ENCODE measurements at places on chromosomes 4 and X. TPM values are rescaled to one million over a fixed set of nuclear protein-coding genes. Genes with fewer than 3 reads are reported as not detected.

Gene EDA2R
- total RNA-seq, result 9.7 TPM

Gene CHIC1
- 16.6 TPM for total RNA-seq

Gene NPFFR2
- total RNA-seq, result not detected

Gene SLIT2
- 16.8 TPM for total RNA-seq

Gene EDNRA
- 0.31 TPM for total RNA-seq

Gene GSPT2
- 7.3 TPM for total RNA-seq

Gene PPP1R2C
- not detected for total RNA-seq

Gene IL1RAPL2
- total RNA-seq, result not detected

Gene OPRPN
- total RNA-seq, result not detected

Gene RPL10
- 4,739 TPM for total RNA-seq

Gene SMAD1
- 23.5 TPM for total RNA-seq

Gene TCP11X2
- not detected for total RNA-seq

Gene QRFPR
- total RNA-seq, result not detected

Gene FATE1
- total RNA-seq, result not detected

Gene AMBN
- total RNA-seq, result 0.17 TPM

Gene SH3RF1
- total RNA-seq, result 11.0 TPM

Gene FRMPD4
- 0.48 TPM for total RNA-seq

Gene TMA16
- 72.0 TPM for total RNA-seq

Gene BMP15
- total RNA-seq, result not detected

Gene SLITRK2
- not detected for total RNA-seq

Gene NLGN3
- 0.22 TPM for total RNA-seq

Gene PNMA5
- not detected for total RNA-seq

Gene MAGEC3
- total RNA-seq, result not detected

Gene RENBP
- total RNA-seq, result 0.62 TPM

Gene TBC1D8B
- total RNA-seq, result not detected

Gene ASB12
- total RNA-seq, result not detected

Gene UGT2B17
- total RNA-seq, result not detected

Gene MAGEB2
- total RNA-seq, result not detected

Gene NAAA
- 27.7 TPM for total RNA-seq

Gene CNKSR2
- total RNA-seq, result not detected

Gene PAGE4
- not detected for total RNA-seq

Gene PABPC1L2B
- not detected for total RNA-seq

Gene SLC25A53
- 0.84 TPM for total RNA-seq

Gene TLL1
- total RNA-seq, result 0.02 TPM

Gene CENPI
- 22.2 TPM for total RNA-seq

Gene OCIAD1
- total RNA-seq, result 183 TPM

Gene MXRA5
- 1.1 TPM for total RNA-seq
